ENCODE measurements at places on chromosomes 13 and 19.

DNA sequence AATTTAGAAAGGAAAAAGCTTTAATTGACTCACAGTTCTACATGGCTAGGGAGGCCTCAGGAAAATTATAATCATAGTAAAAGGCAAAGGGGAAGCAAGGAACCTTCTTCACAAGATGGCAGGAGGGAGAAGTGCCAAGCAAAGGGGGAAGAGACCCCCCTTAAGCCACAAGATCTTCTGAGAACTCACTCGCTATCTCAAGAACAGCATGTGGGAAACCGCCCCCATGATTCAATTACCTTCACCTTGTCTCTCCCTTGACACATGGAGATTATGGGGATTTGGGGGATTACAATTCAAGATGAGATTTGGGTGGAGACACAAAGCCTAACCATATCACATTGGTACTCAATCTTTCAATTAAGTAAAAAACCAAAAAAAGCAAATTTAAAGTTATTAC is 1778.7 kb upstream of the MIR17HG start:
- DNase-seq = no peak

DNA sequence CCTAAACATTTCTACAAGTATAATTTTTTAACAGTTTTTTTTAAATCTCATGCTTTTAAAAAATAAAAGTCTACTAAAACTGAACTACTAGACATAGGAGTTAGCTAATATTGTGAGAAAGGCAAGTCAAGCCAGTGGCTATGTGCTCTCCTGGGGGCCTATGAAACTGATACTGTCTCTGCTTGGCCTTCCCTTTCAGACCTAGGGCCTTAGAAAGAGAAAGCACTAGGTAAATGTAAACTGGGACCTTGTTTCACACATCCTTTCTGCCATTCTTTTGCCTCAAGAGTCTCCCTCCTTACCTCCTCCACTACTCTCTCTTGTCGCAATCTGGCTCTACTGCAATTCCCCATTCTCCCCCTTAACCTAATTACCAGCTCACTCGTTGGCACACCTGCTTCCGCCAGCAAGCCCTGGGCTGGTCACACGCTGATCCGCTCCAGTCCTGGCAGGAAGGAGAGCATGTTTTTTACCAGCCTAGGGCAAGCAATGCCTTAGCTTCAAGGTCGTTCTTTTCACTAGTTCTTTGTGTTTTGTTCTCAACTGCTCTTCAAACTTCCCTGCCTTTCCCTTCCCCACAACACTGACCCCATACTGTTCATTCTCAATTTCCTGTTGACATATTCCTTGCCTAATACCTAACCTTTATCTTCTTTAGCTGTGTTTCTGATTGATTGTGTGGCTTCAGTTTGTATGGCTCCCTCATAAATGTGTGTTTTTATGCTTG is 23.1 kb downstream of the TBC1D4 start:
- DNase-seq = no peak

GRCh38 chr19:30563691-30564090 is 191.5 kb downstream of the ZNF536 start:
- peak; percentile 14 for DNase-seq

DNA sequence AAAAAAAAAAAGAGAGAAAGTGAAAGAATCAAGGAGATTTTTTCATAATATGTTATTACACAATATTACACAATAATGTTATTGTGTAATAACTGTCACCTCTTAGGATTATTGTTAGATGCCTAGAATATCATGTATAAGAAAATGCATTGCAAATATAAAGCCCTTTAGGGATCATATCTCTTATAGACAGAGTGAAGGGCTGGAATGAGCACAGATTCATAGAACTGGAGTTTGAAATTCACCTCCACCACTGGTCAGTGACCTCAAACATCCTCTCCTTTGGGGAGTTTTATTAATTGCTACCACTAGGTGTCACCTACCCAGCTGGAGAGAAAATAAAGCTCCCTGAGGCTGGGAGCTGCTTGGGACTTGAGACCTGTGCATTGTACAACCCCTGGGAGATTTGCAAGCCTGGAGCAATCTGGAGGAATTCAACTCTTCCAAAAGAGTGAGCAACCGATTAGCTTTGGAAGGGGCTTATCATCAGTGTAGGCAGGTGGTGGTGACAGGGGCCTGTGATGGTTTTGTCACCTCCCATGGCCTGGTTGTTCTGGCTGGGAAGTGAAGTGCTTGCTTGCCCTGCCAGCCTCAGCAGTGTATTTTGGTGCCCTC is 30.3 kb upstream of the FRY start:
- DNase-seq = peak; percentile 57

DNA sequence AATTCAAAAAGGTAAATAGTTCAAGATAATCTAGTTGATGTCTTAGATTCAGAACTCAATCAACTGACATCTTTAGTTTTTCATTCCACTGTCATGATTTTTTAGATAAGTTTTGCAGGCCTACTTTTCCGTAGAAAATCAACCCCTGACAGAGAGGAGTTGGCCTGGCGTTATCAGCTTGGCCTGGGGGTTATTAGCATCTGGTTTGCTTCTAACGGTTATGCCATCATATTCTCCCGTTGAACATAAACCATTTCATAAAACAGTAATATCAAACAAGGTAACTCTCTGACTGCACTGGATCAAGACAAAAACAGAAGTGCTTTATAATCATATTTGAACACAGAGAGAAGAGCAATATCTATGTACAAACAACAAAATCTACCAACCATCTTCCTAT is 130.8 kb upstream of the PCDH20 start:
- DNase-seq = no peak

GRCh38 chr13:26987486-26988013 is 184.1 kb downstream of the USP12 start:
- no peak for DNase-seq

GRCh38 chr19:6212403-6213265 is 67.1 kb downstream of the MLLT1 start:
- peak; percentile 46 for DNase-seq

GRCh38 chr13:45833663-45834375 is 17.7 kb downstream of the SIAH3 start:
- DNase-seq = peak; percentile 84

GRCh38 chr19:42282819-42283187 is 13.8 kb downstream of the CIC start:
- DNase-seq = no peak

GRCh38 chr13:44459674-44460073 is 86.0 kb downstream of the SERP2 start:
- DNase-seq = no peak

- peak; percentile 94 for DNase-seq
Measured at GRCh38 chr19:1168572-1169410, 5.3 kb downstream of the SBNO2 start.

- DNase-seq = no peak
Measured at GRCh38 chr13:108322206-108322824, 52.8 kb downstream of the TNFSF13B start.

Data from islet precursor cell (in vitro differentiated cells).